ENCODE measurements at places on chromosomes 5 and 9.

GRCh38 chr9:94065535-94065961, 18.7 kb upstream of the PTPDC1 start:
- peak; percentile 69 for DNase-seq

DNA sequence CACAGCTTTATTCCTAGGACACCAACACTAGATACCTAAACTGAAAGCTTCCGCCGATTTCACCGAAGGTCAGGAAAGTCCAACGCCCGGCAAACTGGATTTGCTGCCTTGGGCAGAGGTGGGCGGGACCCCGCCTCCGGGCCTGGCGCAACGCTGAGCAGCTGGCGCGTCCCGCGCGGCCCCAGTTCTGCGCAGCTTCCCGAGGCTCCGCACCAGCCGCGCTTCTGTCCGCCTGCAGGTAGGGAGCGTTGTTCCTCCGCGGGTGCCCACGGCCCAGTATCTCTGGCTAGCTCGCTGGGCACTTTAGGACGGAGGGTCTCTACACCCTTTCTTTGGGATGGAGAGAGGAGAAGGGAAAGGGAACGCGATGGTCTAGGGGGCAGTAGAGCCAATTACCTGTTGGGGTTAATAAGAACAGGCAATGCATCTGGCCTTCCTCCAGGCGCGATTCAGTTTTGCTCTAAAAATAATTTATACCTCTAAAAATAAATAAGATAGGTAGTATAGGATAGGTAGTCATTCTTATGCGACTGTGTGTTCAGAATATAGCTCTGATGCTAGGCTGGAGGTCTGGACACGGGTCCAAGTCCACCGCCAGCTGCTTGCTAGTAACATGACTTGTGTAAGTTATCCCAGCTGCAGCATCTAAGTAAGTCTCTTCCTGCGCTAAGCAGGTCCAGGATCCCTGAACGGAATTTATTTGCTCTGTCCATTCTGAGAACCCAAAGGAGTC, at the start of gene CD274:
Gene CD274, plus strand, starts transcription at position 184 of the 733 bp plus-strand sequence. CDS start 5,572 bp downstream, outside the sequence.
- peak; percentile 74 for DNase-seq

DNA sequence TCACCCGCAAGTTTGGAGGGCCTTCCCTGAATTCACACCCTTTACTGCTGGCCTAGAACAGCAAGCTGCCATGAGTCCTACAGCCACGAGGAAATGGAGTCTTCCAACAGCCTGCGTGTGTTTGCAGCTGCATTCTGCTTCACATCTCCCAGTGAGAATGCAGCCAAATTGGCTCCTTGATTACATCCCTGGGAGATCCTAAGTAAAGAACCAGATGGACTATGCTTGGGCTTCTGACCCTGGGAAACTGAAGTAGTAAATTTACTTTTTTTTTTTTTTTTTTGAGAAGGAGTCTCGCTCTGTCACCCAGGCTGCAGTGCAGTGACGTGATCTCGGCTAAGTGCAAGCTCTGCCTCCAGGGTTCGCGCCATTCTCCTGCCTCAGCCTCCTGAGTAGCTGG, 617.0 kb upstream of the CDH18 start:
- DNase-seq = no peak

DNA sequence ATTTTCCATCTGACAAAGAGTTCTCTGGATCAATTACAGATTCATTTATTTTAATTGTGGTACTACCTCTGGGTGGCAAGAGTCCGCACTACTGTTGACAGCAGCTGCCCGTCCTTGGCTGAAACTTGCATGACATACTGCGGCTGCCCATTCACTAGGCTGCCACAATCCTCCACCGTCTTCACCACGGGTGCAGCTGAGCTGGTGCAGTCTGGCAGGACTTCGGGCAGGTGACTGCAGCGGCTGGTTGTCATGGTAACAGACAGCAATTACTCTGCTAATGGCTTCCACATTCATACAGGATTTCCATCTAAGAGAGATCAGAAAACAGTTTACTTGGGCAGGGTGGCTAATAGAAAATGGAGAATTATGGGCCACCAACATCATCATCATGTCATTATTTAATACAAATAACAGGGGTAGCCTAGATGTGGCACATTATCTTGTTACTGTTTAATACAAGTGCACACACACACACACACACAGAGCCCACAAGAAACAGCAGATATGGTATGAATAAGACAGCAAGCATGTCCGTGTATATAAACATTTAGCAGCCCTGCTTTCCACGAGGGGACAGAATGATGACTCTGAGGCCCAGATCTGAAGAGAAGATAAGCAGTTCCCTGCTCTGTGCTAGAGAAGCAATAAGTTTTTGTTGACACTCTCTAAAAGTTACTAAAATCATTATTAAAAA, 112.3 kb downstream of the MARCHF3 start:
- peak; percentile 95 for DNase-seq

GRCh38 chr9:34179213-34180136, 632 bp downstream of the UBAP1 start:
- no peak for DNase-seq

- DNase-seq = no peak
Observed at GRCh38 chr9:125103770-125104460, 39.4 kb downstream of the SCAI start.

DNA sequence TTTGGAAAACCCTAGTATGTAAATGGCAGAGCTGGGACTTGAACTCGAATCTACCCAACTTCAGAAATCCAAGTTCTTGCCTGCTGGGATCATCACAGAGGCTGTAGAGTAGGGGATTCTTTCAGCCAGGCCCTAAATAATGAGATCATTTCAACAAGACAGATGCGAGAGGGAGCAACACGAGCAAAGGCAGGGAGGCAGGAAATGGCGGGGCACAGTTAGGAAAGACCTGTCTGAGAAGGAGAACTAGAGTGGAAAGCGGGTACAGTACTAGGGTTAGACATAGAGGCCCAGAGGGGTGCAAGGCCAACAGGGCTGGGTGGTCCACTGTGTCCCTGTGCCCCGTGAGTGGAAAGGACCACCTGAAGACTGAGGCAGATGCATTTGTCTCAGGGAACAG, 46.1 kb downstream of the MVB12B start:
- no peak for DNase-seq

- DNase-seq = no peak
Observed at GRCh38 chr9:107513464-107514100, 24.0 kb upstream of the KLF4 start.

DNA sequence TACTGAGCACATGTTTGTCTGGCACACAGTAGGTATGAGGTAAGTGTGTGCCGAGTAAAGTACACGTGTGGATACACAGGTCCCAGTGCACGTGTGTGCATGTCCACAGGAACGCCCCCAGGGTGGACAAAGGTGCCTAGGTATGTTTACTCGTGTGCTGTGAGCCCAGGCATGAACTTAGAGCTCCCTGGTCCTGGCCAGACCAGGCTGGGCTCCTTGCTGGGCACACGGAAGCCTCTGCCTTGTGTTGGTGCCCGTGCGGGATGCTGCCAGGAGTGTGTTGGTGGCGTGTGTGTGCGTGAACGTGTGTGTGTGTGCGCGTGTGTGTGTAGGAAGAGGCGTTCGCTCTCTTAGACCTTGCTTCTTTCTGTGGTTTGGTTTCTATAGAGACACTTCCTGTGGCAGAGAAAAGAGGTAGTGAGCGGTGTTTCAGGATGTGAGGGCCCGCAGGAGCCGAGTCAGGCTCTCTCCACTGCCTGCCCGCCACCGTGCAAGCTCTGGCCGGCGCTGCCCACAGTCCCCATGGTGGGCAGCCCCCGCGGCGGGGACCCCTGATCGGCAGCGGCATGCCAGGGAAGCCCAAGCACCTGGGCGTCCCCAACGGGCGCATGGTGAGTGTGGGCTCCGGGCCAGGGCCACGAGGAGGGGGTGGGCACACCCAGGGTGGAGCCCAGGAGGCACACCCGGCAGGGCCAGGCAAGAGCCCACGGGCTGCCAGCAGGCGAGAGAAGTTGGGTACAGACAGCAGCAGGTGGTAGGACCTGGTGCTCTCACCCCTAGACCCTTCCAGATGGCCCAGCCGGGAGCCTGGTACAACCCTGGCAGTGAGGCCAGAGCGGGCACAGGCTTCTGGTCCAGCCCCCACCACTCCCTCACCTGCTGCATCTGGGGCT, at the start of gene RGS14:
Gene RGS14, plus strand, starts transcription at position 466 of the 893 bp plus-strand sequence. Its CDS starts 101 bp downstream, at position 567.
- DNase-seq = peak; percentile 18

GRCh38 chr5:180602481-180603075, 11.3 kb upstream of the SCGB3A1 start:
- DNase-seq = no peak

GRCh38 chr9:134607971-134608370, 33.6 kb upstream of the COL5A1 start:
- no peak for DNase-seq

DNA sequence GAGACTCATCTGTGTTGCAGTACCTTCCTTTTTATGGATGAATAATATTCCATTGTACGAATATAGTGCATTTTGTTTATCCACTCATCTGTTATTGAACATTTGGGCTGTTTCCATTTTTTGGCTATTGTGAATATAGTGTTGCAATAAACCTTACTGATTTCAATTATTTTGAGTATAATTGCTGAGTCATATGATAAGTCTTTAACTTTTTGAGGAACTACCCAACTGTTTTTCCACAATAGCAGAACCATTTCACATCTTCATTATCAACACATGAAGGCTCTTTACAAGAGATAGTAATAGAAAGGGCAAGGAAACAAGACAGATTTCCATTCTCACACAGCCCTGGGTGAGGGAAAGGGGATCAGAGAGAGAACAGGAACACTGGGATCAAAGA, 329.2 kb downstream of the RAB3C start:
- DNase-seq = no peak

- no peak for DNase-seq
Observed at GRCh38 chr9:105447386-105447813, 434 bp upstream of the FSD1L start.

GRCh38 chr5:176473335-176474006, 25.3 kb downstream of the FAF2 start:
- DNase-seq = no peak

GRCh38 chr5:1343931-1344901, 683 bp downstream of the CLPTM1L start:
- DNase-seq = peak; percentile 15

GRCh38 chr9:124163760-124164255, 93.9 kb upstream of the NEK6 start:
- peak; percentile 88 for DNase-seq

GRCh38 chr9:94864196-94864595, 137.7 kb downstream of the AOPEP start:
- DNase-seq = no peak

GRCh38 chr9:77495834-77496671, 152.1 kb downstream of the GNA14 start:
- DNase-seq = no peak
